ENCODE measurements at places on chromosomes 3 and 15. TPM values are rescaled to one million over a fixed set of nuclear protein-coding genes. Genes with fewer than 3 reads are reported as not detected.

DNA sequence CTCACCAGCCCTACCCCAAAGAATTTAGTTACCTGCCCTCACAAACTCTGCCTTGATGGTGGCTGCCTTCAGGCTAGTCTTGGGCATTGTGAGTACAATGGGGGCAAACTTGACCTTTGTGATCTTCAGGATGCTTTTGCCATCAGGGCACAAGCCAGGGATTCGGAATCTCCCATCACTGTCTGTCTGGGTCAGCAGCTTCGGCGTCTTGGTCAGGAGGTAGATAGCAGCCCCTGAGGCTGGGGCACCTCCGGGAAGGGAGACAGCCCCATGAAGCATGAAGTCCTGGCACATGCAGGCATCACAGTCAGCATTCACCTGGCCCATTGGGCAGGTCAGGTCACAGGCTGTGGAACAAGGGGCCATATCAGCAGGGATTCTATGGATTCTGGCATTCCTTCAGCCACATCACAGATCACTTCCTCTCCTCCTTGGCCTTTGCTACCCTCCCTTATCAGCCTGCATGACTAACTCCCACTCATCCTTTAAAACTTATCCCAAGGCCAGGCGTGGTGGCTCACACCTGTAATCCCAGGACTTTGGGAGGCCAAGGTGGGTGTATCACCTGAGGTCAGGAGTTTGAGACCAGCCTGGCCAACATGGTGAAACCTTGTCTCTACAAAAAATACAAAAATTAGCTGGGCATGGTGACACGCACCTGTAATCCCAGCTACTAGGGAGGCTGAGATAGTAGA is 6.9 kb downstream of the CILP start:
- no peak overlapping the region for H3K4me3 ChIP-seq
- no peak for DNase-seq
- H3K27me3 ChIP-seq = peaks cover 11% of the 10 kb centered on the region

- DNase-seq = no peak
- H3K4me1 ChIP-seq = peaks cover 33% of the 10 kb centered on the region
- H3K27me3 ChIP-seq = no peaks in the 10 kb centered on the region
- H3K4me3 ChIP-seq = no peak overlapping the region
Observed at GRCh38 chr3:58329922-58330413, 2.7 kb upstream of the PXK start.

- H3K27ac ChIP-seq = no peak overlapping the region
- H3K4me1 ChIP-seq = peaks cover 6% of the 10 kb centered on the region
- no peaks in the 10 kb centered on the region for H3K36me3 ChIP-seq
- no peak overlapping the region for H3K4me3 ChIP-seq
- peaks cover 37% of the 10 kb centered on the region for H3K27me3 ChIP-seq
Observed at GRCh38 chr3:68004091-68004490, 349.7 kb upstream of the SUCLG2 start.

DNA sequence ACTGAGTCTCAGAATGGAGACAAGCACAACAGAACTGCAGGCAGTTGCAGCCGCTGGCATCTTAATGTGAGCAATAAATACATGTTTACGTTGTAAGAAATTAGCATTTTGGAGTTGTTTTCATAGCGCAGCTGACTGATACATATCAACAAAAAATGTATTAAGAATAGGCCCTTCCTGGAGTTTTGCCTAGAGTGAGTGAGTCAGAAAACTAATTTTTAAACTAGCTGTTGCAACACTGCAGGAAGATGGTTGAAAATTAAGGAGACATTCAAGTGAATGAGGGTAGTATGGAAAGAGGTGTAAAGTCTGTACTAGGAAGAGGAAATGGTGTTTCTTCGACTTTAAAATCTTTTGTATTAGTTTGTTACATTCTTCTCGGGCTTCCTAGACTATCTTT is 39.6 kb upstream of the TIMP4 start:
- no peak for DNase-seq
- no peaks in the 10 kb centered on the region for H3K36me3 ChIP-seq
- no peak overlapping the region for H3K27ac ChIP-seq
- H3K4me3 ChIP-seq = no peak overlapping the region

Gene AGBL1
- total RNA-seq = not detected

Gene UROC1
- total RNA-seq = 0.15 TPM

Gene MESP2
- 0.36 TPM for total RNA-seq
